ENCODE measurements at places on chromosomes 3 and 15.

- no peak for DNase-seq
Measured at GRCh38 chr3:15180042-15180611, 25.9 kb upstream of the CAPN7 start.

GRCh38 chr3:127406309-127407025 lies 118.6 kb upstream of the PRR20G start:
- DNase-seq = no peak

GRCh38 chr3:150408221-150409124 lies at the start of gene TSC22D2:
Gene TSC22D2 (plus strand): TSS chr3:150408298. CDS start chr3:150409351, 1,053 bp downstream.
- peak; percentile 95 for DNase-seq

- DNase-seq = no peak
Measured at GRCh38 chr3:151290673-151291072, 12.3 kb upstream of the P2RY14 start.

DNA sequence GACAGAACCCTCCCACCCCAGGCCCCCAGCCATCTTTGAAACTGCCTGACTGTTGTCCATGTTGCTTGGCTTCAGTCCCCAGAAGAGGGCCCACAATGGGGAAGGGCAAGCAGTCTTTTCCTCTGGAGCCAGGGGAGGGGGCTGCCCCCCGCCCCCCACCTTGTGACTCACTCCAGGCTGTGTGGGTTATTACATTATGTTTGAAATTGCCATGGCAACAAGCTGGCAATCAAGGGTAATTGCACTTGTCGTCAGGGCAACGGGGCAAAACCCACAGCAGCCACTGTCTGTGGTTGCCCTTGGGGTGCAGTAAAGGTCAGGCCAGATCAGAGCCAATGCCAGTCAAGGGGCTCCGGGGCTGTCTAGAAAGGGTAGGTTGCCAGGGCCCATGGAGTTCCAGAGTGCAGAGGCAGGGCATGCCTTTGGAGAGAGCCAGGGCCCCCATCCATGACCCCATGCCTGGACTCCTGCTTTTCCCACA lies 3.1 kb upstream of the CAMKV start:
- peak; percentile 53 for DNase-seq

DNA sequence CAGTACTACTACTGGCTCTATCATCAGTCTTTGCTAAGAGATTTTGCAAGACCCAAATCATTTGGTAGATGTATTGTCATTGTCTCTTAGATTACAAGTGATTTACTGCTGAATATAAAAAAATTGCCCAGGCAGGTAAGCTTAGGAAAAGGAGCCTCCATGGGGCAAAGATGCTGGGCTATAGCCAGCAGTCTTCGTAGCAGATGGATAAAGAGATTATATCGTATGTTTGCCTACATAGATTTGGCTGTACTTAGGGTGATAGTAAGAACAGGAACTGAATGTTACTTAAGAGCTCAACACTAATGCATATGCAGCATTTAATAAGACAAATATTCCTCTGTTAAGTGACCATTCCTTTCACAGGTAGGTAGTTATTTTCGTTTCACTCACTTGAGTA lies 48.9 kb downstream of the PTPRG start:
- no peak for DNase-seq

DNA sequence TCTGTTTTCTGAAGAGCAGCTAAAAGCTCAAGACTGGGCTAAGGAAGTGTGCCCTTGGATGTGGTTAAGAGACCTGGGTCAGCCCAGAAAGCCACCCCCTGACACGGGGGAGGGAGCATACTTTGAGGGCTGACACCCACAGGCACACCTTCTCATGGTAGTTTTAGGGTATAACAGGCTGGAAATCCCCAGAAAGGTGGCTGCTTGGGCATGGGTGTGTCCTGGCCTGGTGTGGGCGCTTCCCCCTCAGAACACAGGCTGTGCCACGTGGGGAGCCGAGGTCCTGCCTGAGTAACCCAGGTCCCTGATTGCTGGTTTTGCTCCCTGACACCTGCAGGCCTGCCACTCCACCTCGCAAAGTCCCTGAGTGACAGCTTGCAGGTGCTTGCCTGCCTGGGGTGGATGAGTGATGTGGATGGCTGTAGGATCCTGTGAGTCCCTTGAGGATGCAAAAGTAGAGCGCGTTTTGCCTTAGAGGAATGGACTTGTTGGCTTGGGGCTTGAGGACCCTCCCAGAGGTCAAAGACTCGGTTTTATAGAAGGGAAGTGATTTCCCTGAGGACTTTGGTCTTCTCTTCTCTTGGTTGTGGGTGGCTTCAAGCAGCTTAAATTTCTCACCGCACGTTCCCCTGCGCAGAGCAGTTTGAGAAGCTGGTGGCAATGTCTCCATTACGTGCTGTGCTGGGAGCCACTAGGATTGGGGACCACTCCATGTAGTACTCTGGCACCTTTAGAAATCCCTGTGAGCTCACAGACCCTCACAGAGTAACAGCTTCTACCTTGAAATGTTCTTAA lies 94.4 kb downstream of the DNASE1L3 start:
- DNase-seq = peak; percentile 58

- no peak for DNase-seq
Measured at GRCh38 chr15:45962733-45963132, 327.9 kb downstream of the SQOR start.

DNA sequence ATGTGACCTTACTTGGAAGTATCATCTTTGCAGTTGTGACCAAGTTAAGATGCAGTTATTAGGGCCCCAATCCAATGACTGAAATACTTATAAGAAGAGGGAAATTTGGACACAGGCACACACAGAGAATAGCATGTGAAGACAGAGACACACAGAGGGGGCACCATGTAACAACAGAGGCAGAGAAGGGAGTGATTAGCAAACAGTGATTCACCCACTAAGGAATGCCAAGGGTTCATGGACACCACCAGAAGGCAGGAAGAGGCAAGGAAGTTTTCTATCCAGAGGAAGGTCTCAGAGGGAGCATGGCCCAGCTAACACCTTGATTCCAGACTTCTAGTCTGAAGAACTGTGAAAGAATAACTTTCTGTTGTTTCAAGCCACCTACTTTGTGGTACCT lies 25.0 kb downstream of the SIDT1 start:
- DNase-seq = no peak

DNA sequence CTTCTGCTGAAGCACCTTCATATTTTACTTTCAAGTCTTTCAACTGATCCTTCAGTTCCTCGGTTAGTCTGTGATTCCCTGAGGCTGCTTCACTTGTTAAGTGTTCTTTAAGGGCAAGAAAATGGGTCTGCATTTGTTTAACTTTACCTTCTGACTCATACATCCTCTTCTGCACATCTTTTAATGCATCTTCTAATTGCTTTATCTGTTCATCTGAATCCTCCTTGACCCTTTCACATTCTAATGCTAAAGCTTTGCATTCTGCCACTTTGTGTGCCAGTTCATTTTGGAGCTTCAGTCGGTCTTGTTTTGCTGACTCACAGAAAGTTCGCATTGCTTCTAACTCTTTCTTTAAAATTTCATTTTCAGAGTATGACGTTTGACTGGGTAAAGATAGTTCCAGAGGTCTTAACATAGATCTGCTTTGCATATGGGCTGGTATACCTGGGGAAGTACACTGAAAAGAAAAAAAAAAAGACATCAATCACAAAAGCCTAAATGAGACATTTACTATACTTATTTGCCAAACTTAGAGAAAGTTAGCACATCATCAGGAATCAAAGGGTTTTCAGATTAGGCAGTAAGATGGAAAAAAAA lies 94.3 kb downstream of the UACA start:
- DNase-seq = no peak

DNA sequence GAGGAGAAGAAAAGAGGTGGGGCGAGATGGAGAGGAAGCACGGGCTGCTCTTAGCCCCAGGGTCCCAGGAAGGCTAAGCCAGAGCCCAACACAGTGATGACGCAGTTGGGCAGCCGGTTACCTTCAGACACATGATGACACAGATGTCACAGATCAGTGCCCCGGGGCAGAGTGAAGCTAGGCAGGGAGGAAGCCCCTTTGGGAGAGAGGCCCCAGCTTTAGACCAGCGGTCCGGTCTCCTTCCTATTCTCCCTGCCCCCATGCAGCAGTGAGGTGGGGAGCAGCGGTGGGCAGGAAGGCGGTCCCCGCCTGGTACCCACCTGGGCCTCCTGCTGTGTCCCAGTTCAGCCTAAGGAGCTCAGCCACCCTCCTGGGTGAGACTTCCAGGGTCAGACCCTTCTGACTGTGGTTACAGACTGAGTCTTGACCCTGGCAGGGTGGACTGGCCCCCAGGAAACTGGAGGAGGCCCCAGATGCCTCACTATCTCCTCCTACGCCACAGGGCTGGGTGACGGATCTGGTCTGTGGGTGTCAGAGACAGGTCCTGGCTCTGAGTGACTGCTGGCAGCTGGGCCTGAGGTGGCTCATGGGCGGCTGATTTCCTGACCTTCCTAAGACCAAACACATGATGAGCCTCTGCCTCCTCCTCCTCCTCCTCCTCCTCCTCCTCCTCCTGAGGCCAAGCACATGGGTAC lies 38.8 kb upstream of the LINGO1 start:
- DNase-seq = no peak

DNA sequence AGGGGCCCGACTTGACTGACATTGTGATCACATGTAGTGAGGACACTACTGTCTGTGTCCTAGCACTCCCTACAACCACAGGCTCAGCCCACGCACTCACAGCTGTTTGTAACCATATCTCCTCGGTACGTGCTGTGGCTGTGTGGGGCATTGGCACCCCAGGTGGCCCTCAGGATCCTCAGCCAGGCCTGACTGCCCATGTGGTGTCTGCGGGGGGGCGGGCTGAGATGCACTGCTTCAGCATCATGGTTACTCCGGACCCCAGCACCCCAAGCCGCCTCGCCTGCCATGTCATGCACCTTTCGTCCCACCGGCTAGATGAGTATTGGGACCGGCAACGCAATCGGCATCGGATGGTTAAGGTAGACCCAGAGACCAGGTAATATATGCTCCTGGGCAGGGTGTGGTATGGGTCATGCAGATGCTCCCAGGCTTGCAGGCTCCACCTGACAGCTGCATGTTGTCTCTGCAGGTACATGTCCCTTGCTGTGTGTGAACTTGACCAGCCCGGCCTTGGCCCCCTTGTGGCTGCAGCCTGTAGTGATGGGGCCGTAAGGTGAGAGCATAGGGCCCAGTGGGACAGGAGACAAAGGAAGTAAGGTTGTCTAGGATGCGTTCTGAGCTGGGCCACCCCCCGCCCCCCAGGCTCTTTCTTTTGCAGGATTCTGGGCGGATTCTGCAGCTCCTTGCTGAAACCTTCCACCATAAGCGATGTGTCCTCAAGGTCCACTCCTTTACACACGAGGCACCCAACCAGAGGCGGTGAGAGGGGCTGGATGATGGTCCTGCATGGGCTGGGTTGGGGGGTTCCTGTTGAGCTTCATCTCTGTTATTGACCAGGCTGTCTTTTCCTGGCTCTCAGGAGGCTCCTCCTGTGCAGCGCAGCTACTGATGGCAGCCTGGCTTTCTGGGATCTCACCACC lies 4.4 kb downstream of the DALRD3 start:
- peak; percentile 58 for DNase-seq

- no peak for DNase-seq
Measured at GRCh38 chr15:80852676-80853075, 73.5 kb downstream of the CEMIP start.

DNA sequence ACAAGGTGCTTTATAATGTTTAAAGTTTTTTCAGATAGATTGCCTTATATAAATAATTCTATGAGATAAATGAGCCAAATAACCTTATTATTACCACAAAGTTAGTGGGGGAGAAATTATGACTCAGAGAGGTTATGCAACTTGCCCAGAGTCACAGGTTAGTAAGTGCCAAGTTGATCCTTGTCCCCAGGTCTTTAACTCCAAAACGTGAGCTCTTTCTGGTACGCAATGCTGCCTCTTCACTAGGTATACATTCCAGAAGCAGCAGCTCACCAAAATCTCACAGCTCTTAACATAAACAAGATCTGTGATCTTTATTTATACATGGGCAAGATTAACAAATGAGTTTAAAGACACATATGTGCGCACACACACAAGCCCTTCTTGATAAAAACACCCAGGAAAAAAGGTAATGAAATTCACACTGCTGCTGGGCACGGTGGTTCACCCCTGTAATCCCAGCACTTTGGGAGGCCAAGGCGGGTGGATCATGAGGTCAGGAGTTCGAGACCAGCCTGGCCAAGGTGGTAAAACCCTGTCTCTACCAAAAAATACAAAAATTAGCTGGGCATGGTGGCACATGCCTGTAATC lies 59.8 kb upstream of the NR2F2 start:
- DNase-seq = no peak

GRCh38 chr3:24128199-24129005 lies 183.3 kb downstream of the NR1D2 start:
- no peak for DNase-seq

DNA sequence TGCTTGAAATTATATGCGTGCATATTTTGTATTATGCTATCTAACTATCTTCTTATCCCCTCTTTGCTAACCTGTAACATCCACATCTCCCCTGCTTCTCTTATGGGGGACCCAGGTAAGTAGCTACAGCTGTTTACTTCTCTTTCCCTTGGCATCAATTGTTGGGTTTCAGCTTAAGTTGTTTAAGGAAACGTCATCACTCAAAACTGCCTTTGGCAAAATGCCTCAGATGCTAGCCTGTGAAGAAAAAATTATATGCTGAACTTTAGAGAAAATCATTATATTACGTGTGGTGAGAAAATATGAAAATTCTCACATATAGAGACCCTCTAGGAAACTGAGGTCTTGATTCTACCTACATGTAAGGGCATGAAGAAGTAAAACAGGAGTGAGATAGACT lies 447.0 kb upstream of the NECTIN3 start:
- no peak for DNase-seq

Measured in CD4-positive, alpha-beta T cell treated with Interleukin-2 at 100 ng/mL for 4 hours (primary cell).